Activated CD4-positive, alpha-beta T cell treated with anti-CD3 and anti-CD28 coated beads for 36 hours (primary cell): ENCODE measurements at places on chromosomes 4 and X. TPM values are rescaled to one million over a fixed set of nuclear protein-coding genes. Genes with fewer than 3 reads are reported as not detected.

The WDR17 gene
- total RNA-seq: 2.2 TPM

The HMX1 gene
- total RNA-seq: not detected

The GAB3 gene
- 2.1 TPM for total RNA-seq

The MAGIX gene
- 1.3 TPM for total RNA-seq

The PRDM8 gene
- total RNA-seq: 1.4 TPM

The BRS3 gene
- total RNA-seq: not detected

The ZIC3 gene
- not detected for total RNA-seq
